Peyer's patch (tissue), 4 donors: ENCODE measurements at places on chromosomes 11 and 22.

DNA sequence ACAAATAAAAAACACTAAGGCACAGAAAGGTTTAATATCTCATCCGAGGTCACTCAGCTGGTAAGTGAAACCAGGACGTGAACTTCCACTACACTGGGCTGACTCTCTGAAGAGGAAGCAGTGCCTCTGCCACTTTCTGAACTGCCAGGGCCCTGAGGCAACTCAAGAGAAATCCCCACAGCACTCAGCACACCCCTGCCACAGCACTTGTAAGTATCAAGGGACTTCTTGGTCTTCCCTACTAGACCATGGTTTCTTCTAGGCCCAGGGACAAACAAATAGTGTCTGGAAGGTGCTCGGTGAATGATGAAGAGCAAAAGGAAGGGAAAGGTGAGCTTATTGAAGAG lies 49.7 kb downstream of the RPL27A start:
- DNase-seq: peak; percentile 48

DNA sequence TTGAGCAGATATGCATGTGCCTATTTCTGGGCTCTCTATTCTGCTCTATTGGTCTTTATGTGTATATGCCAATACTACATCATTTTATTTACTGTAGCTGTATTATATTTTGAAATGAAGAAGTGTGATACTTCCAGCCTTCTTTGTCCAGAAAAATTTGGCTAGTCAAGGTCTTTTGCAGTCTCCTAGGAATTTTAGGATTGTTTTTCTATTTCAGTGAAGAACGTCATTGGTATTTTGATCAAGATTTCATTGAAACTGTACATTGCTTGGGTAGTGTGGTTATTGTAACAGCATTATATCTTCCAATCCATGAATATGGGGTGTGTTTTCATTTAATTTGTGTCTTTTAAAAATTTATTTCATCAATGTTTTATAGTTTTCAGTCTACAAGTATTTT lies 400.3 kb downstream of the AASDHPPT start:
- no peak for DNase-seq

- DNase-seq: peak; percentile 20
Measured at GRCh38 chr22:50016988-50017700, 4.6 kb upstream of the IL17REL start.

GRCh38 chr11:87870086-87870485 lies 305.2 kb downstream of the RAB38 start:
- DNase-seq: no peak
